ENCODE measurements at places on chromosomes 6 and 20. TPM values are rescaled to one million over a fixed set of nuclear protein-coding genes. Genes with fewer than 3 reads are reported as not detected.
A peak's percentile ranks its signal among the peaks of the same experiment; 100 is the strongest.

- H3K27me3 ChIP-seq = peaks cover 33% of the 10 kb centered on the region
- peak within 1 kb of the TSS; percentile 29 for H3K4me3 ChIP-seq
- H3K4me1 ChIP-seq = peaks cover 5% of the 10 kb centered on the region
- H3K27ac ChIP-seq = no peak within 1 kb of the TSS
- no peaks in the 10 kb centered on the region for H3K36me3 ChIP-seq
These were observed at the start of gene RIMS1 for GRCh38 chr6:71886184-71887005. TSS of gene RIMS1 (plus strand) at chr6:71886550. CDS start at chr6:71887024, 474 bp downstream.

GRCh38 chr20:16299897-16300296 is 273.4 kb downstream of the KIF16B start:
- H3K36me3 ChIP-seq = peaks cover under 1% of the 10 kb centered on the region
- no peak overlapping the region for H3K4me3 ChIP-seq
- no peaks in the 10 kb centered on the region for H3K27me3 ChIP-seq
- no peak for DNase-seq
- no peak overlapping the region for H3K27ac ChIP-seq

DNA sequence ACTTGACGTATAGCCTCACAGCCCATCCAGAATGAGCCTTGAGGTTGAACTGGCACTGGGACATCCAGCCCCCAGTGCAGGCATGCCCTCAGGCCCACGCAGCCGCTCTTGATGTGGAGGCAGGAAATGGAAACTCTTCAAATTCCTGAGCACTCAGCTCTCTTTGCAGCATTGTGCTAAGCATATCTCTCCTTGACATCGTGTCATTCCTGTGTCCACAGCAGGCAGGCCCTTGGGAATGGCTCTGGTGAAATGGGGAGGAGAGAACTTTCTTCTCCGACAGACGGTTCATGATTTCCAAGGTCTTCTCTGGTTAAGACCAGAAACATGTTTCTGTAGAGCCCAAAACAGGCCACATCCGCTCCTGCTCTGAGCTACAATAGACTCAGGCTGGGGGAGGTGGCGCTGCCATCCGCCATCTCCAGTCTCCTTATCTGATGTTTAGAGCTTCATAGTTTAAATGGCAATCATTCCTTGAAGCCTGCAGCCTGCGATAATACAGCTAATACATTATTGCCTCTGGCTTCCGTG is 248.8 kb downstream of the CDH4 start:
- H3K27ac ChIP-seq = no peak overlapping the region
- H3K4me1 ChIP-seq = no peaks in the 10 kb centered on the region
- H3K4me3 ChIP-seq = no peak overlapping the region
- no peaks in the 10 kb centered on the region for H3K36me3 ChIP-seq
- no peaks in the 10 kb centered on the region for H3K27me3 ChIP-seq
- DNase-seq = no peak

DNA sequence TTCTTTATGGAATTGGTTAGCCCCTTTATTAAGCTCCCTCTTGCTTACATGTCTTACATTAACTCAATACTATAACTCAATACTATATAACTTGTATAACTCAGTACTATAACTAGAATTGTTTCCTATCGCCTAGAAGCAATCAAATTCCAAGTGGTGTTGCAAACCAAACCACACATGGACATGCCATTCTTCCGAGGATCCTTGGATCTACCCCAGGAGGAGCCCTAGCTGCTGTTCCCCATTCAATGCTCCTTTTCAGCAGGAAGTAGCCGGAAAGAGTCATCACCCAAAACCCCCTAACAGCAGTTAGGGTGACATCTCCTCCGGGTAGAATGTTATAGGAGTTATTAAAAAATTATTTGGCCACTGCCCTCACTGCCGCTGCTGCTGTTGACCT is 40.5 kb downstream of the PLN start:
- DNase-seq = no peak
- no peaks in the 10 kb centered on the region for H3K36me3 ChIP-seq
- no peak overlapping the region for H3K27ac ChIP-seq

GRCh38 chr6:24223115-24223919 is 97.3 kb downstream of the NRSN1 start:
- no peak for DNase-seq
- no peaks in the 10 kb centered on the region for H3K36me3 ChIP-seq
- no peak overlapping the region for H3K27ac ChIP-seq

DNA sequence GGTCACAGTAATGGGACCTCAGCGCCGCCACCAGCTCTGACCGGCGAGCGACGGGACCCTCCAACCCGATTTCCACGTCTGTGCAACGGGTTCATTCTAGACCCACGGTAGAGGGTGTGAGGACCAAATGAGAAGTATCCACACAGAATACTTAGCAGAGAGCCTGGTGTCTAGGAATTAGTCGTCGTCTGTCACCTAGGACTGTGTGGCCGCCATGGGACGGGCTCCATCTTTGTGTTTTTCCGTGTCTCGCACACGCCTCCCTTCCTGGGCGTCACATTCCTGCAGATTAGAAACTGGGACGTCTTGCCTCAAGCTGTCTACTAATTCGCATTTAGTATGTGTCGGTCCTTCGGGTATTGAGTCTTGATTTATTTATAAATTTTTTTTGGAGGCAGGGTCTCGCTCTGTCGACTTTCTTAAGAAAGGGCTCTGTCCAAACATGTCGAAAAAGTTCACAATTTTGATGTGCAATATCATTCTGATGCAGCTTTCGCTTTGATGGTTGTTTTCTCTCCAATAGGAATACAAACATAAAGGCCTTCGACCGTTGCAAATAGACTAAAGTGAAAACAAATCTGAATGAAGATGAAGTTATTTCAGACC is 563 bp downstream of the MGME1 start:
- no peaks in the 10 kb centered on the region for H3K36me3 ChIP-seq
- H3K4me1 ChIP-seq = peaks cover 77% of the 10 kb centered on the region
- H3K27ac ChIP-seq = peak overlapping the region; percentile 94

DNA sequence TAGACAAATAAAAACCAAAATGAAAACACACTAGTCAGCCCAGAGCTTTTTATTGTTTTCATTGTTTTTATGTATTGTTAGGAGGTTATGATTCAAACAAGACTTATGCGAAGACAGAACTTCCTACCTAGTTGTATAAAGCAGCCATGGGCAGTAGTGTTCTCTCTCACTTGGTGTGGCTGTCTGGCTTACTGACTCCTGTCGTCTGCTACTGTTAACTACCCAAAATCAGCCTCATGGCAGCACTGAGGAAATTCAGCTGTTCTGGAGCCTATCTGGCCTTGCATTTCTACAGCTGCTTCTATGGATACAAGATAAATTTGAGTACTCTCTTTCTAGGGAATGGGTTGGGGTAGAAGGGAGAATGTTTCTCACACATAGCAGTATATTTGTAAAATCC is 20.4 kb downstream of the VTA1 start:
- no peak overlapping the region for H3K27ac ChIP-seq
- no peak for DNase-seq
- no peak overlapping the region for H3K4me3 ChIP-seq
- no peaks in the 10 kb centered on the region for H3K4me1 ChIP-seq

GRCh38 chr6:33828764-33829731 is 25.2 kb upstream of the MLN start:
- peaks cover 14% of the 10 kb centered on the region for H3K27me3 ChIP-seq
- no peak overlapping the region for H3K4me3 ChIP-seq
- no peak overlapping the region for H3K27ac ChIP-seq
- H3K4me1 ChIP-seq = peaks cover 13% of the 10 kb centered on the region

ULBP1 gene
- total RNA-seq = 0.18 TPM

Data from heart right ventricle (tissue), 16 donors.